Stimulated activated CD8-positive, alpha-beta memory T cell treated with anti-CD3 and anti-CD28 coated beads, Interleukin-7, amount 100 ng/mL, for 1 hour (primary cell): ENCODE measurements at places on chromosomes 6 and 20.

DNA sequence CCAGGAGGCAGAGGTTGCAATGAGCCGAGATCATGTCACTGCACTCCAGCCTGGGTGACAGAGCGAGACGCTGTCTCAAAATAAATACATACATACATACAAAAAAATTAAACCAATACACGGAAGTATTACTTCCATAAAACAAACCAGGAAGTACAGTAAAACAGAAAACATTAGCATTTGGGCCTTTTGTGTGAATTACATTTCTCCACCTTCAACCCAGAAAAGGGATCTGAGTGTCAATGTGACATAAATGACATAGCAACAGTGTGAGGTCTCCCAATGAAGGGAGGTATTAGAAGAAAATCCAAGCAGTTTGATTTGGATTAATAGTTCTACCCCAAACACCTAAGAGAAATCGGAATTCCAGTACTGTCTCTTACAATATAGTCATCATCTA is 10.1 kb downstream of the CSNK2A1 start:
- DNase-seq: no peak

GRCh38 chr20:2128542-2128941 is 26.9 kb downstream of the STK35 start:
- DNase-seq: no peak

DNA sequence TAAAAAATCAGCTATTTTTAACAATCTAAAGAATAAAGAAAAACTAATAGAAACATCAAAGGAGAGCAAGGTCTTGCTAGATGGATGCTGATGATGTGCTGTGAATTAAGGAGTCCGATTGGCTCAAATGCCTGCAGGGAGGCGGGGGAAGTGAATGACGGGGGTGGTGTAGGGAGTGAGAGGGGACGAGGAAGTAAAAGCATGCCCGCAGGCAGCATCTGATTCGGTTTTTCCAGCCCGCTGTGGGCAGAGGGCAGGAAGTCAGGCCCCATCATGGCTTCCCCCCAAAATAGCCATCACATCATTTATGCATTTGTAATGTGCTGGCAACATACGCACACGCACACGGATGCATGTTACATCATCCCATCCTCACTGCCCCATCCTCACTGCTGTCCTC is 10.3 kb downstream of the RSPO4 start:
- DNase-seq: no peak

GRCh38 chr6:170091639-170092579 is 199.0 kb downstream of the DLL1 start:
- no peak for DNase-seq

- DNase-seq: no peak
Measured at GRCh38 chr20:48718786-48719578, 108.8 kb downstream of the PREX1 start.

GRCh38 chr6:161254126-161254463 is 19.8 kb downstream of the AGPAT4 start:
- DNase-seq: no peak
